Breast epithelium (tissue), 4 donors: ENCODE measurements at places on chromosomes 12 and 14. TPM values are rescaled to one million over a fixed set of nuclear protein-coding genes. Genes with fewer than 3 reads are reported as not detected.

The PRDM4 gene
- 32.6 TPM for total RNA-seq

The ENDOU gene
- 0.98 TPM for total RNA-seq

The STK38L gene
- total RNA-seq: 48.8 TPM

The MIP gene
- total RNA-seq: not detected

The P2RX7 gene
- total RNA-seq: 8.5 TPM

The RNASE7 gene
- not detected for total RNA-seq

The DNAI7 gene
- 1.1 TPM for total RNA-seq

The P2RX2 gene
- 0.29 TPM for total RNA-seq

The CPNE8 gene
- total RNA-seq: 11.3 TPM

The TMEM116 gene
- total RNA-seq: 29.8 TPM

The CERS5 gene
- 25.0 TPM for total RNA-seq

The ASB2 gene
- 2.0 TPM for total RNA-seq

The IFNG-AS1 gene
- total RNA-seq: not detected

The PRIMA1 gene
- total RNA-seq: 1.3 TPM

The ASIC1 gene
- 0.88 TPM for total RNA-seq

The RBMS2 gene
- 27.2 TPM for total RNA-seq

The WBP11 gene
- 22.1 TPM for total RNA-seq

The KRT8 gene
- total RNA-seq: 430 TPM

The CPNE6 gene
- not detected for total RNA-seq

The SLCO1B3 gene
- not detected for total RNA-seq

The SERPINA9 gene
- not detected for total RNA-seq
